Left renal cortex interstitium (tissue), 4 donors: ENCODE measurements at places on chromosomes 6 and 20.

DNA sequence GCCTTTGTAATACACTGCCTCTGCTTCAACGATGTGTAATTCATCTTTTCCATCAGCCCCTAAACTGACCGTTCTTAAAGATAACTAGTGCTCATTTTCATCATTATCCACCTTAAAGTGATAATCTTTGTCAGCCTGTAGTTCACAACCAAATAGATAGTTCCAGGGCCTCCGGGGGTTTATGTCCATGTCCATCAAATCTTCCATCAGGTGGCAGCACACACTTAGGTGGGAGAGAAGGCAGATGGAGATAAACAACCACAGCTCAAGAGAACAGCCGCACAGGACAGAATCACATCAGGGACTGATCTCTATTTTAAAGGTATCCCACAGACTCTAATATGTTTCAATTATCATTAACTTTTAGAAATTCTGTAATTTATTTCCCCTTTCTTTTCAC lies 90.9 kb downstream of the LMBRD1 start:
- DNase-seq, result no peak

DNA sequence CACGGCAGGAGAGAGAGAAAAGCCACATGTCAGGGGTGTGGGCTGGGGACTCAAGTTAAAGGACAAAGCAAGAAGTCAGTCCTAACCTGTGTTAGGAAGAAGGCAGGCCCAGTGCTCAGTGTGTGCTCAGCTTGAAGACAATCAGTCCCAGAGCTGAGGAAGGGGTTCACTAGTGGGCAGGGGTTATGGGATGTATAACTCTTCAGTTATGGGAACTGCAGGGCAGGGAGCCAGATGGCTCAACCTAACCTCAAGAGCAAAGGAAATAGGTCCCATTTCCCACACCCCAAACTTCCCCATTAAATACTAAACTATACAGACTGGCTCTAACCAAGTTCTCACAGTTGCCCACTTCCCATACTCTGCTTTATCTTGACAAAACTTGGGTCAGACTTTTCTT lies 7.4 kb upstream of the SSTR4 start:
- no peak for DNase-seq

DNA sequence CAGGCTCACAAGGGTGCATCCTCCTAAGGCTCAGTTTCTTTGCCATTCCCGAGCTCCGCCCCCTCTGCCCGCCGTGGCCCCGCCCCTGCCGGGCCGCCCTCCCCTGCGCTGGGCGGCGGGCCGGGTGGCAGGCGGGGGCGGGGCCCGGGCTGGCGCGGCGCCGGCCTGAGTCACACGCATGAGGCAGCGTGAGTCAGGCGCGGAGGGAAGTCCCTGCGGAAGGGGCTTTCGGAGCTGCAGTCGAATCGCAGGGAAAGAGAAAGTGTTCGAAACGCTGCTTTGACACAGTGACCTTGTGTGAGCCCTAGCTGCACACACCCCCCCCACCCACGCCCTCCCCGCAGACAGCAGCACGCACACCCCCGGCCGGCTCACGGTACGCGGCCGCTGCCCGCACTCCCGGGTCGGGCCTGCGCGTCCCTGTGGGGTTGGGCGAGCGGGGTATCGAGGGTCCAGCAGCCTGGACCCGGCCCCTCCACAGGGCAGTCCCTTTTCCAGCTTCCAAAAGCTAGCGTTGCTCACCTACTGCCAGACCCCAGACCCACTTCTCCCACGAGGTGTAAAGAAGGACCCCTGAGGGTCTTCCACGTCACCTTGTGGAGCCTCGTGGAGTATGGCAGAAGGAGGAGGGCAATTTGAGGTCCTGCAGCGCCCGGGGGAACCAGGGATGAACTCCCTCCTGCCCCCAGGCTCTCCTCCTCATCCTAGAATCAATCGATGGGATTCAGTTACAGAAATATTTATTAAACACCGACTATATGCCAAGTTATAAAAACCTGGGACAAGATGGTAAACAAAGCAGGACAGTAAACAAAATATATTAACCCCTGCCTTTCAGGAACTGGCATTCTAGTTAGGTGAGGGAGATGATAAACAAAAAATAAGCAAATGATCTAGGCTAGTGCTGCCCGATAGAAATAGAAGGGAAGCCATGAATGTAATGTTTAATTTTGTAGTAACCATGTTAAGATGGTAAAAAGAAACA lies 12.4 kb upstream of the HMGA1 start:
- DNase-seq, result peak; percentile 67

DNA sequence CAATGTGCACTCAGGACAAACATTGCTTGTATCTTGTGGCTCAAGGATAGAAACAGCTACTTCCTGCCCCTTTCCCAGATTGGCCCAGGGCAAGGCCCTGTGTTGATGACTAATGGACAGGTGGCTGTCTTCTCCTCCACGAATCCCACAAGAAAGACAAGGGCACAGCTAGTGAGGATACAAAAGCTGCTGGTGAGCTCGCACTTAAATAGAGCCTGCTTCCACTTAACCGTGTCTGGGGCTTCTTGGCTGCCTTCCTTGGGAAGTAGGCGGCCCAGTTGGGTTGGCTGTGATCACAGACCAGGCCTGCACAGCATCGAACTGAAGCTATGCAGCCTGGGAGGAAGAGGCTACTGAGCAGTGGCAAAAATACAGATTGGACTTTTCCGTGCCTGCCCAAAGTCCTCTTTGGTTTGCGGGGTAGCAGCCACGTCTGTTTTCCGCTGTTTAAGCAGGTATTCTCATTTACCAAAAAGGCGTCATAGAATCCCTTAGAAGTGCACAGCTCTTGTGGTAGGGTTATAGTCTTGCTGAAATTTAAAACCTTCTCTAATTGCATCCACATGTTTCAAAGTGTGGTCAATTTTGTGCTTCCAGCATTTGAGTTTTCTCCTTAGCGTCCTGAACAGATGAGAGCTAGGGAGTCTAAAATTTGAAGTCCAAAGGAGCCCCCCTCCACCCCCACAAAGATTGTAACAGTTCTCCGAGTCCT lies 23.0 kb upstream of the NAA20 start:
- no peak for DNase-seq

GRCh38 chr6:105695461-105695860 lies 292.6 kb upstream of the PREP start:
- no peak for DNase-seq

DNA sequence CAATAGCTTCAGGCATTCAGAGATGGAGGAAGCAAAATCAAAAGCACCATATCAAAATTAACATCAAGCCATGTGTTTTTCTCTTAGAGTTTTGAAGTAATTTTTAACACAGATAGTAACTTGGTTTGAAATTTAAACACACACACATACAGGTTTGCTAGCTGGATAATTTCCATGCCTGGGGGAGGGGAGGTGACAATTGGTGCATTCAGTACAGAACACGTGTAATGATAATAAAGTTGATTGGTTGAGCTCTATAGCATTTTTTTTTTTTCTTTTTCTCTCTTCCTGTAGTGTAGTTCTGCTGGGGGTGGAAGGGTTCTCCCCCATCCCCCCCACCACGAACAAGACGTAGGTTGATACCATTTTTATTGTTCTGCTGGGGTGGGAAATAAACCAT lies 564.8 kb downstream of the LMBRD1 start:
- DNase-seq, result no peak

DNA sequence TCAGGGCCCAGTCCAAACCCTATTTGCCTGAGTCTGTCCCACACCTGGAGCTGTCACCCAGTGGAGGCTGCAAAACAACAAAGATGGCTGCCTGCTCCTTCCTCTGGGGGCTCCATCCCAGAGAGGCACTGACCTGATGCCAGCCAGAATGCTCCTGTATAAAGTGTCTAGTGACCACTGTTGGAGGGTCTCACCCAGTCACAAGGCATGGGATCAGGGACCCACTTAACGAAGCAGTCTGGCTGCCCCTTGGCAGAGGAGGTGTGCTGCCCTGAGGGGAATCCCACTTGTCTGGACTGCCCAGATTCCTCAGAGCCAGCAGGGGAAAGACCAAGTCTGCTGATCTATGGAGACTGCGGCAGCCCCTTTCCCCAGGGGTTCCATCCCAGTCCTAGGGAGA lies 241.6 kb downstream of the CDH26 start:
- DNase-seq, result no peak

DNA sequence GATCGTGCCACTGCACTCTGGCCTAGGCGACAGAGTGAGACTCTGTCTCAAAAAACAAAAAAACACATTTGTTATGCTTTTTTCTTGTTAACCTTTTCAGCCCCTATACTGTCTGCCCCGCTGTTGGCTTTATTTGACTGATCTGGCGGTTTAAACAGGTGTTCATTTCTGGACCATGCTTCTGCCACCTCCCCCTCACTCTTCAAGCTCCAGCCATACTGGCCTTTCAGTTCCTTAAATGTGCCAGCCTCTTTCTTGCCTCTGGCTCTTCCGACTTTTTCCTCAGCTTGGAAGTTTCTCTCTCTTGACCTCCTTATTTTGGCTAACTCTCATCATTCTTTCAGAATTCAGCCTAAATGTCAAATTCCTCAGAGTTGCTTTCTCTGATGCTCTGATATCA lies 35.2 kb upstream of the TXLNB start:
- no peak for DNase-seq

- no peak for DNase-seq
Observed at GRCh38 chr6:138235205-138235604, 16.9 kb upstream of the PBOV1 start.

GRCh38 chr6:152068622-152069261 lies 261.3 kb downstream of the ESR1 start:
- no peak for DNase-seq

DNA sequence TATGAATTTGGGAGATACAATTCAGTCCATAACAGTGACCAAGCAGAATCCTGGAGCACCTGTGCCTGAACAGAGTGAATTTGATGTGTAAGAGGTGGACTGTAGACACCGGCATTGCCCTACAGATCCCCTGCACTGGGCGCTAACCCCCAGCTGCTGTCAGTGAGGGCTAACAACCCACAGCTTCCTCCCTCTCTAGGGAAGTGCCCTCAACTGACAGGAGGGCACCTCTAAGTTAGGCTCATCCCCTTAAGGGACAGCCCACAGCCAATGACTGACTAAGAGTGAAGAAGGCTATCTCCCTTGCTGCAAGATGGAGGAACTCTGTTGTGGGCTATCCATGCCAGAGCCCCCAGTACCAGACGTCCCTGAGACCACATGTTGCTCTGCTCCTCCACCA lies 15.3 kb upstream of the BPIFB1 start:
- no peak for DNase-seq

GRCh38 chr6:53824714-53825113 lies 29.9 kb downstream of the LRRC1 start:
- no peak for DNase-seq

DNA sequence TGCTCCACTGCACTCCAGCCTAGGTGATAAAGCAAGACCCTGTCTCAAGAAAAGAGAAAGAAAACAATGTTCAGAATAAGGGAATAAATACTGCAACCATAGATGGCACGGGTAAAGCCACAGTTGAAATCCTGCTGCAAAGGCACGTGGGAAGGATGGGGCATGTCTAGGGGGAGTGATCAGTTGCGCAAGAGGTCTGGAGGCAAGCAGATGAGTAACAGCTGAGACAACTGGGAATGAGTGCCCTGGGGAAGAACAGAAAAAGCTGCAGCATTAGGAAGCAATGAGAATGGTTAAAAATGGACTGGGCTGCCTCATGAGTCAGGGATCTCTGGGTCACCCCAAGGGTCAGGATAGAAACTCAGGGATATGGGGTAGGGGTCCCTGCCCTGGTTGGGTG lies 96.3 kb downstream of the GMPR start:
- DNase-seq, result no peak

DNA sequence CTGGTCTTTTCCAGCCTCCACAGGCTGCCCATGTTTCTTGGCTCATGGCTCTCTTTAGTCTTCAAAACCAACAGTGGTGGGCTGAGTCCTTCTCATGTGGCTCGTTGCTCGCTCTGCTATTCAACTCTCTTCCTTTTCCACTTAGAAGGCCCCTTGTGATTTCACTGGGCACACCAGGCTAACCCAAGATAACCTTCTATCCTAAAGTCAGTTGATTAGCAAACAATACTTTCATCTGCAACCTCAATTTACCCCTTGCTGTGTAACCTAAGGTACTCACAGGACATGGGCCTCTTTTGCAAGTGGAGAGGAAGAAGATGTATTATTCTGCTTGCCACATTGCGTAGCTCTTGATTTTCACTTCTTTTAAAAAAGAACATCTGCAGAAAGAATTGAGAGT lies 79.6 kb downstream of the UTRN start:
- no peak for DNase-seq

DNA sequence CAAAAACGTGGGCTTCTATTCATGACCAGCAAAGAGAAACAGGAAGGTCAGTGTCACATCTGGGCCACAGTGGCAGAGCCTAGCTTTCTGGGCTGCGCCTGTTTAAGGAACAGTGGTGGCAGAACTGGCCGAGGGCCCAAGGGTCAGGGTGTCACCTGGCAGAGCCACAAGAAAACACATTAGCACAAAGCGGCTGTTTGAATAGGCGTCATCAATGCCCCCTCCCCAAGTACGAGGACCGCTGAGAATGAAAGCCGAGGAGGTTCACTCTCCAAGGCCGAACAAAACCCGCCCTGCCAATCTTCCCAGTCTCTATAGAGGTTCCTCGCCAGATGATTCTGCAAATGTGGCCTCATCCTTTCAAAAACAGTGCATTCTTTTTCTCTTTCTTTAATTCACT lies 125.2 kb upstream of the TRAF3IP2 start:
- no peak for DNase-seq

DNA sequence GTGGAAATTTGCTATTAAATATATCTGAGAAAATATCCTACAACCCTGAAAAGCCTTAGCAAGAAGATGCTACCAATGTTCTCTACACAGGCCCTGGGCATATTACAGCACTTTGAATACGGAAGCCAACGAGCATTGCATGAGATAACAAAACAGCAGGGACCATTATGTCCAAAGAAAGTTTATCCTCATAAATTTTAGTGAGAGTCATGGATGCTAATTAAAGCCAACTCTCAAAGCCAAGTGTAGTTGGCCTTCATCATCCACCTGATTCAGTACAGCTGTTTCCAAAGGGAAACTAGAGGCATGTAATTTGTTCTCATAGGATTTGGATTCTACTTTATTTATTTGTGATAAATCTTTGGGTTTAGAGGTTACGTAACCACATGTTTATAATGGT lies 564.8 kb downstream of the RFPL4B start:
- DNase-seq, result no peak

- DNase-seq, result no peak
Observed at GRCh38 chr6:118876814-118877213, 17.1 kb upstream of the ASF1A start.

GRCh38 chr6:142728910-142729481 lies 216.0 kb downstream of the HIVEP2 start:
- DNase-seq, result no peak

DNA sequence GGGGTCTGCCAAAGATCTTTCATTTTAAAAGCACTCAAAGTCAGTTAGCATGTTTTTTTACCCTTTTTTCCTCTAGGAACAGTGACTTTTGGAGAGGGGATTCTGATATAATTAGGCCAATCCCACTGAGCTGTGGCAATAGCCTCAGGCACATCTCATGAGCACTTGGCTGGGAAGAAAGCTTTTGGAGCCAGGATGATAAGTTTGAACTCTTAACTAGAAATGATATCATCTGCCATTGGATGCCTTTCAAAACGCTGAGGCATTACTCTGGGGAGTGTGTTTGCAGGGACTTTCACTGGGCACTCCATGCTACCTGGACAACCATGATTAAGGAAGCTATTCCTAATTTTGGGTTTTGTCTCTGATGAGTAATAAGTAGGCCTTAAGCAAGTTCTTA lies 3.7 kb downstream of the SCGN start:
- no peak for DNase-seq

- DNase-seq, result no peak
Observed at GRCh38 chr6:166286839-166287271, 21.3 kb downstream of the PRR18 start.
